HCT116 (cell line): ENCODE measurements at places on chromosomes 11 and 22. TPM values are rescaled to one million over a fixed set of nuclear protein-coding genes. Genes with fewer than 3 reads are reported as not detected.

DNA sequence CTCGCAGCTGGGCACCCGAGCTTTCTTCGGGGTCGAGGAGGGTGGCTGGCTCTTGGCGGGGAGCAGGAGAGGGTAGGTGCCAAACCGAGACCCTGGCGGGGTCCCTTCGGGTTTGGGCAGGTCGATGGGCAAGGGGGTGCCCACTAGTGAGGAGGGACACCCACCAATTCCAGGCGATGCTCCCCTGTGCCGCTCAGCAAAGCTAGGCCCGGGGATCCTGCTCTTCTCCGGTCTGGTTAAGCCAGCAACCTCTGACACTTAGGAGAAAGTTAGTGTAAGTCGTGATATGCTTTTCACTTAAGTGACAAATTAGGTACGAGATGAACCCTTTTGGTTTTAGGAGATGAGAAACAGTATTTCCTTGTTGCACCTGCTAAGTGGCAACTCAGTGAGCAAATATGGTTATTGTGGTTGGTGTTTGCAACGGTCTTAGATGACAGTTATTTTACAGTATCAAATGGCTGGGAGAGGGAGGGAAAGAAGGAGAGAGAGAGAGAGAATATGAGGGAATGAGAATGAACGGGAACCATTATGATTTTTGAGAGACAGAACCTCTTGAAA, 565 bp downstream of the NUCB2 start:
- DNase-seq, result no peak

- DNase-seq, result no peak
Observed at GRCh38 chr11:132644520-132645239, 887.6 kb downstream of the OPCML start.

DNA sequence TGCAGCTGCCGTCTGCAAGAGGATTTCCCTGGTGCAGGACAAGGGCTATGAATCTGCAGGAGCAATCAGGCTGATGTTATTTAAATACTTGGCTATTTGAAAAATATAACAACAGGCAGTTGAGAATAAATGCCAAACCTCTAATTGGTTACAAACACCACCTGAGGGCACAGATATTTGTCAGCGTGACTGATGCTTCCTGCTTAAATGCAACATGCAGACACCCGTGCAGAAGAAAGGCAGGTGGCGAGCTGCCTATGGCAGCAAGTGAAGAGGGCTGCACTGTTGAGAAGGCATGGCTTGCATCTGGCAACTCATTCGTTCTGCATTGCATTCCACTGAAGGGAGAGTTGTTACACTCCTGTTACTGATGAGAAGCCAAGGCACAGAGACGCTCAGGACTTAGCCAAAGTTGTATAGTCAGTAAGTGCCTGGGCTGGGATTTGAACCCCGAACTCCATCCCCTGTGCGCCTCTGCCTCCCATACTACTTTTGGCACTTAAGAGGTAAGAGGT, 350.6 kb downstream of the TENM4 start:
- DNase-seq, result no peak

GRCh38 chr22:41446057-41446501, 522 bp downstream of the TOB2 start:
- DNase-seq, result no peak

GRCh38 chr11:115496892-115497291, 7.3 kb downstream of the CADM1 start:
- no peak for DNase-seq

DNA sequence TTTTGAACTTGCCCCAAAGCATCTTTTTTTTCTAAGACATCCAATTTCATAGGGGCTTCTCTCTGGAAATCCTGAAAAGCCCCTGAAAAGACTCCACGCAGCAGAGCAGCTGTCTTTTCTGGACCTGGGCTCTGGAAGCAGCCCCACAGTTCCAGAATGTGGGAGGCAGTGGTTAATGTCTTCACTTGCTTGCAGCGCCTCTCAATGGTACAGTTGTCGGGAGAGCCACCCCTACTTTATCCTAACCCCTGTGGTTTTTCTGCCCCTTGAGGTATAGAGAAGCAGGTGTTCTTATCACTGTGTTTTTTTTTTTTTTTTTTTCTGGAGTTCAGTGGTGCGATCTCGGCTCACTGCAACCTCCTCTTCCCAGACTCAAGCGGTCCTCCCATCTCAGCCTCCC, 83.4 kb upstream of the SORL1-AS1 start:
- no peak for DNase-seq

DNA sequence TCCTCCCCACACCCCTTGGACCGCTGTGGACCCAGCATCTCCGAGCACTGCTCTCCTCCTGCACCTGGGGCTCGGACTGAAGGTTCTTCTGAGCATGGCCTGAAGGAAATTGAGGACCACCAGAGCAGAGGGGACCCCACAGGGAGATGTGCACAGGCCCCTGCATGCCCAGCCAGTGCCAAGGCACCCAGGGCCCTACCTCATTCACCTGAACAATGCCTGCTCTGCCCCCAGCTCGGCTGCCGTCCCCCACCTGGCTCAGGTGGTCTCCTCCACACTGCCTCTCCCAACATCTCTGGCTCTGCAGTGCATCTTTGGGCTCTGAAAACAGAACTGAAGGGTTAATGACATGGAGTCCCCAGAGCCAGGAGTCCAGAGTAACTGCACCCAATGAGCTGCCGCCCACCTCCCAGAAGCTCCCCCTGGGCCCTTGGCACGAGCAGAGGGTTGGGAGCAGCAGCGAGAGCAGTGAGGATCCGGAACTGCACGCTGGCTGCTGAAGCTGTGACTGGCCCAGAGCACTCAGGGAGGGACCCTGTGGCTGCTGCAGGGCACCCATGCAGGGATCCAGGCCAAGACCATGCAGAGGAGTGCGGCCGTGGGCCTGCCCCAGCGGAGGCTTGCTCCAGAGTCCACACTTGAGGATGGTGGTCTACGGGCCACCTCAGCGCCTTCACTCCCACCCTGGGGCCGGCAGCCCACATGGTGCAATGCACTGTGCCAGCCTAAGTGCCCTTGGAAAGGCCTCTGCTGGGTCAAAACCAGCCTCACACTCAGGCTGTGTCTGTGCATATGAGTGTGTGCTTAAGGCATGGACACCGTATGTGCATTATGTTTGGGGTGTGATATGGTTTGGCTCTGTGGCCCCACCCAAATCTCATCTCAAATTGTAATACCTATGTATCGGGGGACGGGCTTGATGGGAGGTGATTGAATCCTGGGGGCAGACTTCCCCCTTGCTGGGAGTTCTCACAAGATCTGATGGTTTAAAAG, 686.1 kb downstream of the TBC1D22A start:
- DNase-seq, result no peak

- DNase-seq, result no peak
Observed at GRCh38 chr11:111299101-111300026, 1.0 kb downstream of the POU2AF3 start.

DNA sequence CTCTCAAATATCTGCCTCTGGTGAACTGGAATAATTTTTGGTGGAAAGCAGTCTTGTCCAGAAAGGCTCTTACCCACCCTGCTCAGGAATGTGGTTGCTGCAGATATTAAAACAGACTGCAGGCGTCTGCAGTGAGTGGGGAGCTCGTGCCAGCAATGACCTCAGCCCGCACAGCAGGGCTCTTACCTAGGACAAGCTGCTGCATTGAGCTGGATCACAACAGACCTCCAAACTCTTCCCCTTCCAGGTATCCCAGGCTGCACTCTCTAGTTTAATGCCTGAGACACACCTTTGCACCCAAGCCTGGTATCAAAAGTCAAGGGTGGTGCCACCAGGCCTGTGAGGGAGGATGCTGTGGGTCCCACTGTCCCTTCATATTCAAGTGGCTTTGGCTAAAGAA, 69.7 kb upstream of the CDON start:
- peak; percentile 8 for DNase-seq

DNA sequence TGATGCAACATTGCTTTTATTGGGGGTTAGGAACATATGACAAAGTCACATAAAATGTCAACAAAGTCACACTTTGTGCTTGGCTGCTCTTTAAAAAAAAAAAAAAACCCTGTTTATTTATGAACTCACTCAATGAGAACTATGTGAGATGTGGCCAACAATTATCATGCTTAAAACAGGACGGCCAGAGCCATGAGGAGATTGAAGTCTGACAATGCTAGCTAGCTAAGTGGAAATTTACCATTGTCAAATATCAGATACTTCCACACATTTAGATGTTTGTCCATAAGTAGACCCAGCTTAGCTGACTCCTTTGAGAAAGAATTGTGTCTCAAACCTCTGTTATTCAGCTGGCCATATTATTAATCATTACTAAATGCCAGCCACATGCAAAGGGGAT, 26.9 kb downstream of the BLID start:
- DNase-seq, result no peak

- no peak for DNase-seq
Observed at GRCh38 chr11:81484196-81484595, 1249.5 kb downstream of the FAM181B start.

GRCh38 chr11:34323601-34324000, 34.2 kb downstream of the ABTB2 start:
- DNase-seq, result no peak

GRCh38 chr11:48043991-48044512, 63.7 kb downstream of the PTPRJ start:
- DNase-seq, result no peak

- DNase-seq, result no peak
Observed at GRCh38 chr22:24437091-24437490, 9.7 kb downstream of the ADORA2A start.

DNA sequence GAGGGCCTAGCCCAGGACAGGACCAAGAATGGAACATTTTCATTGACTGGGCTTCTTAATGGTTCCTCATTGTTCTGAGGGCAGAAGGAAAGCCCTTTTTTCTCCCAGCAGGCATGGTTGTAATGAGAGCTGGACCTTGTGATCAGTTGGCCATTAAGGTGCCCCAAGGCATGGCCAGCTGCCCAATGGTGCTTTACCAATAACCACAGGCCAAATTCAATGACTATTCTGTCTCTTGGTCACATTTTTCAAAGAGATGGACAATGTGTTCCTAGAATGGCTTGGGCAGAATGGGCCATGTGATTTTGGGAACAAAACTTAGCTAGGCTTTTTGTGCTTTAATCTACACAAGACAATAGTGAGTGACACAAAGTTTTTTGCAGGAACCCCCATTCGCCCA, 7.3 kb downstream of the NAV2 start:
- no peak for DNase-seq

DNA sequence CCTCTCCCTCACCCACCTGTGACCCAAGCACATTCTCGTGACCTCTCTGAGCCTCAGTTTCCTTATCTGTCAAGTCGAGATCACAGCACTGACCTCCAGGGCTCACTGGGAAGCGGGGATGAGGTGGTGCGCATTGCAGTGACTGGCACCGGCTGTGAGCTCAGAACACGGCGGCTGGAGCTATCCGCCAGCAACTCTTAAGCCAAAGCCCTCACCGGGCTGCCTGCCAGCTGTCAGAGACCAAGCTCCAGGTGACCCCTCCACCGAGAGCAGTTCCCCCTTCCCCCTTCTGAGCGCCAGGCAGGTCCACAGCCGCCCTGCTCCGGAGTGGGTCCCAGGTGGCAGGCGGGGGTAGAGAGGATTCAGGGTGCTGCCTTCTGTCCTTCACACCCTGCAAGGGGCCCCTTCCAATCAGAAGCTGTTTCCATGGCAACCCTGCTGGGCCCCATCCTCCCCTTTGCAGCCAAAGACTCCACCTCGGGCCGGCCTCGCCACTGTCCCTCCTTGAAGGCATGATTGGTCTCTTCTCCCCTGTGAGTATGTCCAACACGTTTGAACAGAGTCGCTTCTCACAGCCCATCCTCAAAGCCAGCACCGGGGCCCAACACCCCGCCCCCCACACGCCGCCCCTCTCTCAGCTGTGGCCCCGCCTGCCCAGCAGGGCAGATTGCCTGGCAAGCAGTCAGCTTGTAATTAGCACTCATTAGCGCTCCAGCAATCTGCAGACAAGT, 98.7 kb downstream of the WNT7B start:
- DNase-seq, result no peak

DNA sequence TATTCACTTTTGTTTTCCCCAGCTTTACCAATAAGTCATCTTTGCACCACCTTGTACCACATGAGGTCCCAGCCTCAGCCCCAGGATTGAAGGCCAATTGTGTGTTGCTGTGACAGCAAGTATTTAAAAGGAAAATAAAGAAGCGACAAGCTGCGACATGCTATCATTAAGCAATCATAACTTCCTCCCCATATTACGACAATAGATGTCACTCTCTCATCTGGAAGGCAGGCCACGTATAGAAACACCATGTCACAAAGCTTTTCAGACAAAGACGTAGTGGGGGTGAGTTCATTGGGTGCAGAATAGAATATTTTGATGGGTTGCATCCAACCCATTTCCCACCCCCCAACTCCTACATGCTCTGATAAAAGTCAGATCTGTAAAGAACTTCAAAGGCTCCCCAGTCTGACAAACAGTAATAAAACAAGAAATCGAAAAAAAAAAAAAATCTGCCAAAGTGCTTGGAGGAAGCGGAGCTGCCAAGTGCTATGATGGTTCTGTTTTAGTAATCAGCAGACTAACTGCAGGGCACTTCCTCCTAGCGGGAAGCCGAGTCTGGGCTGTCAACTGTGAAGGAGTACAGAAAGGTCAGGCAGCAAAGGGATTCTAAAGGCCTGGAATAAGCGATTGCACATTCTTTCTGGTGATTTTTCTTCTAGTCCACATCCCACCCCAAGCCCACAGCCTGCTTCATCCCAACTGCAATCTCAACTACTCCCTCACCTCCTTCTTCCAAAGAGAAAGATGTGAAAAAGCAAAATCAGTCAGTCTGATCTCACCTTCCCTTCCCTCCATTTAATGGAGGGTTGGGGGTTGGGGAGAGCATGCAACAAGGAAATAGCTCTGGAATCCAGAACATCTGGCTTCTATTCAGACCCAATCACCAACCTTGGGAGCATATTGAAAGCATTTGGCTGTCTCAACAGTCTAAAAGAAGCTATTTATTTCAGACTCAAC, 131.4 kb upstream of the UBASH3B start:
- DNase-seq, result no peak

GRCh38 chr11:131690362-131690761, 319.9 kb downstream of the NTM start:
- DNase-seq, result no peak

The ROBO4 gene
- total RNA-seq, result not detected

The FANCF gene
- total RNA-seq, result 5.2 TPM

The OR5A1 gene
- not detected for total RNA-seq

The MB gene
- total RNA-seq, result 1.5 TPM

The OR56A4 gene
- not detected for total RNA-seq

The MMP7 gene
- total RNA-seq, result 0.61 TPM

The ANGPTL5 gene
- not detected for total RNA-seq

The CFAP300 gene
- not detected for total RNA-seq

The TCN2 gene
- total RNA-seq, result 2.2 TPM
